AG04449 (cell line): ENCODE measurements at places on chromosomes 1 and 21.

DNA sequence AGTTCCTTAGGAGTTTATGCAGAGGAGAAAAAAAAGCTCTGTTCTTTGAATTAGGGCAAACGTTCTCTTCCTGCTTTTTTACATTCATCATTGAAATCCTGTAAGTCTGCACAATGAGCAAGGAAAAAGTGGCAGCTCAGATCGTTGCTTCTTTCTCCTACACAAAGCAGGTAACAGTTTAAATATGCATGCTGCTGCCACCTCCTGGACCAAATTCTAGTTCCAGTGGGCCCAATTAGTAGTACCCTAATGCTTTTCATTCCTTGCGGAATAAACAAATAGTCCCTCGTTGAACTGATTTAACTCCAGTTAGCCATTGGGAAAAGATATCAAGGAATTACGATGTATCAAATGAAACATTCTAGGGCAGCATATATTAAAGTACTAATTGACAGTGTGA is 20.1 kb downstream of the YTHDF2 start:
- no peak for DNase-seq

- no peak for DNase-seq
These were observed 657 bp upstream of the LIN9 start for GRCh38 chr1:226309398-226310244.

DNA sequence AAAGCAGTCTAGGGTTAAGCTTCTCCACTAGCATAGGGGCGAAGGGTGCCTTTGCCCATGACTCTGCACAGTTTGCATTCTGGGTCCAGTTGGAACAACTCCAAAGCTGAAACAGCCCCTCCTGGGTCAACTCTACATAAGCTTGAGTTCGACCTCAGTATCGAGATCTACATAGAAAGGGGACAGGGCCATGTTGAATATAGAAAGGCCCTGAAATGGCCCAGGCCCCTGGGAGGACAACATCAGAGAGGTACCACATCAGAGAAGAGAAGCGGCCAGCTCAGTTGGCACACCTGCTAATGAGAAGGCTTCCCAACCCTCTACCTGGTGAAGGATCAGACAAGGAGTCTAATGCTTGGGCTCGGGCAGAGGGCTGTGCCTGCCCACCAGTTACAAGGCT is 1.6 kb downstream of the DENND2D start:
- no peak for DNase-seq

- no peak for DNase-seq
These were observed 60.6 kb upstream of the EFHD2 start for GRCh38 chr1:15349133-15349532.

DNA sequence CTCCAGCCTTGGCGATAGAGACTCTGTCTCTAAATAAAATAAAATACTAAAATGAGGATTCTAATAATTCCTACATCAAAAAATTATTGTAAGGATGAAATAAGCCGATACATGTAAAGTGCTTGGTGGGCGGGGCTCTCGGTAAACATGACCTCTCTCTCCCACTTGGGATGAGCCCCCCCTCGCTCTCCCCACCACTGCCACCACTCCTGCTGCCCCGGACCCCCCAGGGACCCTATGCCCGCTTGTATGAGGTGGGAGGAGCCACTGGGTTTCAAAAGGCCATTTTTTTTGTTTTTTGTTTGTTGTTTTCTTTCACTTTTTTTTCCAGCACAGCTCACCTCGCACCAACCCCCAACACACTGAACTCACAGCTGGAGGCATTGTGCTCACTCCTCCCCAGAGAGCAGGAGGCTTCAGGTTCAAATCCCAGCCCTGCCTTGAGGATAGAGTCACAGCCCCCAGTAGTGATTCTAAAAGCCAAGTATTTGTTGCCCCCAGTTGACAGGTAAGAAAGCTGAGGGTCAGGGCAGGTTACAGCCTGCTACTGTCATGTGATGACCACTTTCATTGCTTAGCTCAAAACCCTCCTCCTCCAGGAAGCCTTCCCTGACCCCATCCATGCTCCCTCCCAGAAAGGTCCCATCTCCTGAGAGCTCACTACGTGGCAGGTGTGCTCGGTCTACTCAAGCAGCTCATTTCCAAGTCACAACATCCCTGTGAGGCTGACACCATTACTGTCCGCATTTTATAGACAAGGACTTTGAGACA is 4.2 kb downstream of the SDC3 start:
- DNase-seq, result no peak

- DNase-seq, result no peak
These were observed 2.6 kb downstream of the C1orf116 start for GRCh38 chr1:207029701-207030521.

- DNase-seq, result no peak
These were observed 68.7 kb upstream of the KLHDC7A start for GRCh38 chr1:18411820-18412641.

GRCh38 chr1:55466921-55467320 is 251.8 kb upstream of the USP24 start:
- no peak for DNase-seq

GRCh38 chr1:37954316-37954971 is 7.6 kb upstream of the INPP5B start:
- no peak for DNase-seq

DNA sequence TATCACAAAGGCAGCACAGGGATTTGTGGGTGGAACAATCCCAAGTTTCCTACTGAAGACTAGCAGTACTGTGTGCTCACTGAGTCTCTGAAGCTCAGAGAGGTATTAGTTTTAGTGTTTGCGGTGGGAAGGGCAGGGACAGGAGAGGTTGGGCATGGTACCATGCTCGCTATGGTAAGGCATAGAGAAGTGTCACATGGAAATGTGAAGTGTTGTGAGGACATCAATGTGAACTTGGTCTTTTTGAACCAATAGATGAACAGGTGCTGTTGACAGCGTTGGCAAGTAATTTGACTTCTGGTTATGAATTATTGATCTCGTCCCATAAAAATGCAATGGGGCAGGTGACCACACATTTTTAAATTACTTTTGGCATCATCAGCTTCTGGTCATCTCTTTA is 55.8 kb upstream of the ADAMTS1 start:
- no peak for DNase-seq

GRCh38 chr1:4700801-4701200 is 46.4 kb downstream of the AJAP1 start:
- DNase-seq, result no peak

GRCh38 chr1:227733309-227733705 is 1.8 kb downstream of the JMJD4 start:
- no peak for DNase-seq

DNA sequence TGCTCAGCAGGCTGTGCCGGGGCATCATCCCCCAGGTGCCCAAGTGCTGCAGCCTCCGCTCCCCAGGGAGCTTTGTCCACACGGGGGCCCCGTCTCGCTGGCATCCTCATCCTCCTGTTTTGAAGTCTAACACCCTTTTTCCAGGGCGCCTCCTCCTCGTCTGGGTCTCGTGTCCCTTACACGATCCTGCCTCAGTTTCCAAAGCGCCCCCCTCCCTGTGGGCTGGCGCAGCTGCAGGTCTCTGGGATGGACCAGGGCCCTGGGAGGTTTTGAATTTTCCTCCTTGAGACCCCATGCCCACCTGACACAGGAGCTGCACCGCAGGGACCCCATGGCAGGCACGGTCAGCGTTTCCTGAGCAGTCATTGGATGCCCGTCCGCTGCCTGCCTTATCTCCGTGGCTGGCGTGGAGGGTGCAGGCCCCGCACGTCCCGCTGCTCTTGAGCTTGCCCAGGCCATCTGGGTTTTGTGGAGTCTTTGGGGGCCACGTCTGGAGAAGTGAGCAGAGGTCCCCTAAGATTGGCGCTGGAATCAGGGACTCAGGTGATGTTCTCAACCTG is 37.4 kb upstream of the DIP2A start:
- DNase-seq, result no peak

GRCh38 chr1:184557423-184558347 is 170.9 kb downstream of the C1orf21 start:
- no peak for DNase-seq

DNA sequence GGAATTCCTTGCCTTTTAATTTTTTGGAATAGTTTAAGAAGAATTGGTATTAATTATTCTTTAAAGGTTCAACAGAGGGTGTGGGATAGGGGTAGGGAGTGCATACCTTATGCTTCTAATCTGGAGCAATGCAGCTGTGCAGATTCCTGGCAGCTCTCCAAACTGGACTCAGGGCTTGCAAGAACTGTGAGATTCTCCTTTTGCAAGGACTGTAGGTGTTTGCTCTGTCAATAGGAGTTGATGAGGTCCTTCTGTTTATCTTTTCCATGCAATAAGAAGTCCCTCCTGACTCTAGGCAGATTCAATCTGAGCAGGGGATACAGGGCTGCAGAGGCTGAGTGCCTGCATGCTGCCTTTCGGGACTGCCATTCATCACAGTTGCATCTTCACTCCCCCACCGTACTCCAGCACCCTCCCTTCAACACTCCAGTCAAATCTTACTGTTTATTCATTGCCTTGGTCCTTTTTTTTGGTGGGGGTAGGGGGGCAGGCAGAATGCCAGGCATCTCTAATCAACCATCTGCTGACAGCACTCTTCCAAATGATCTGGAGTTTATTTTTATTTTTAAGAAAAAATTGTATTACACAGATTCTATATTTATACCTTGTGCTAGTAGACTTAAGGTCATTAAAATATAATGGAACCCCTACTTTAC is 122.3 kb downstream of the DISC1 start:
- DNase-seq, result no peak

GRCh38 chr1:149916193-149916897 is 1.3 kb downstream of the SV2A start:
- no peak for DNase-seq

DNA sequence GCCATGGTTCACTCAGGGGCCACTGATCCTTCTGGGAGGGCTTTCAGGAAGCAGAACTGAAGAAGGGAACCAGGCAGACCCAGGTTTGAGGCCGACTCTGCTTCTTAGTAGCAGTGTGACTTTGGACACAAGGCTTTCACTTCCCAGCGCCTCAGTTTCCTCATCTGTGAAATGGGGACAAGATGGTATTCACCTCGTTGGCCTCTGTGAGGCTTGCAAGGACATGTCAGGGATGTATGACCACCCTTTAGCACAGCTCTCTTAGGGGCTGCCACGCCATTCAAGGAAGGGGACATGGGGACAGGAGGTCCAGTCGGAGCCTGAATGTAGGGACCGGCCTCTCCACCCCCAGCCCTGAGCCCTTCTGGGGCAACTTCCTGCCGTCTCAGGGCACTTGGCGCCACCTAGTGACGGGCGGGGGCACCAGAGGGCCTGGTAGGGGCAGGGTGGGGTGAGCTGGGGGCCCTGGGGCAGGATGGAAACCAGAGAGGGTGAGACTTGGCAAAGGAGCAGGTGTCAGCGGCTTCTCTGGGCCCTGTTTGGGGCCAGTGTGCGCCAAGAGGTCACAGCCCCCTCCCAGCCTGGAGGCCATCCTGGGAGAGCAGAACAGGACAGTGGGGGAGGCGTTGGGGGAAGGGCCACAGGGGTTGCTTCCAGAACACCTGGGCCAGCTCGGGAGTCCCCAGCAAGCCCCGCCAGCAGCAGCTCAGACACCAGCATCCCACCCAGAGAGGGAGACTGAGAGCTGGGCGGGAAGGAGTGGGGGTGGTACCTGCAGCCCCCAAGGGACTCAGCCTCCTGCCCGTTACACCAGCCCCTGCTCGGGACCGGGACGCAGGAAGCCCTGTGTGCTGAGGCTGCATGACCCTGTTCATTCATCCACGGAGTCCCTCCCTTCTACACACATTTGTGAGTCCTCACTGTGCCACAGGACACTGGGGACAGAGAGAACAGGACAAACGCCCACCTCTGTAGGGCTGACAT is 102.5 kb upstream of the TARDBP start:
- DNase-seq, result no peak

DNA sequence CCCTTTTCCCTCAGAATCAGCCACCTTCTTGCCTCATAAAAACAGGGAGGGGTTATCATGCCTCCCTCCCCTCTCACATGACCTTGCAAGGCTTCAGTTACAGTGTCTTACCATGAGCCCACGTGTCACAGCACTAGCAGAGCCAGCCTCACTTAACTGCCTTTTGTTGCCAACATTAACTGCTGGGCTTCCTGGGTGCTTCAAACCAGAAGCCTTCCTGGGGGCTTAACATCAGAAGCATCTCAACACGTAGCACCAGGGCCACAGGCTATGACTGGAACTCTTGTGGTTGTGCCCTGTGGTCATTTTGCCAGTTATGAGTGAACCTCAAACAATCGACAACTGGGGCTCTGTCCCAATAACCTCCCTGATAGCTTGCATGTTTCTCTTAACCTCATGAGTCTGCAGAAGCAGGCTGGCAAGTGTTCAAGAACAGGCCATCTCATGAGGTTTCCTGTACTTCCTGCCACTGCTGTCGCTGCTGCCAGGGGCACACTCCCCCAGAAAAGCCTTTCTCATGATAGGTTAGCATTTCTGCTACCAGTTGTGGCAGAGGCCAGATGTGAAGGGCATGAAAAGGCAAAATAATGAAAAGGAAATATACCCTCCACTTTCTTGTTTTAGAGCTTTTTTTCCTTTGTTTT is 132.2 kb downstream of the GLUL start:
- DNase-seq, result no peak

DNA sequence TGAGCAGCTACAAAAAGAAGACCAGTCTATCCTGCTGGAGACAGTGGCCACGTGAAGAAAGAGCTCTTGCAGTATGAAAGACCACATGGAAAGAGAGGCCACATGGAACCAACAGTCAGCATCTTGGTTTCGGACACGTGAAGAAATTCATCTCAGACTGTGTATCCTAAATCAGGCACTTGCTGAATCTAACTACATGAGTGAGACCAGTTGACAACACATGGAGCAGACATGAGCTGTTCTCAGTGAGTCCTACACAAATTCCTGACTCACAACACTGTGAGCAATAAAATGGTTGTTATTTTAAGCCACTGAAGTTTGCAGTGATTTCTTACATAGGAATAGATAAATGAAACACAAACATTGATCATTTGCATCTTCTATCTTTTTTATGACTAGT is 2.4 kb upstream of the TAF1A start:
- DNase-seq, result peak; percentile 12

- DNase-seq, result no peak
These were observed 30.5 kb upstream of the FGGY start for GRCh38 chr1:59266180-59266926.

- DNase-seq, result no peak
These were observed 13.9 kb downstream of the ARID4B start for GRCh38 chr1:235313931-235314678.

DNA sequence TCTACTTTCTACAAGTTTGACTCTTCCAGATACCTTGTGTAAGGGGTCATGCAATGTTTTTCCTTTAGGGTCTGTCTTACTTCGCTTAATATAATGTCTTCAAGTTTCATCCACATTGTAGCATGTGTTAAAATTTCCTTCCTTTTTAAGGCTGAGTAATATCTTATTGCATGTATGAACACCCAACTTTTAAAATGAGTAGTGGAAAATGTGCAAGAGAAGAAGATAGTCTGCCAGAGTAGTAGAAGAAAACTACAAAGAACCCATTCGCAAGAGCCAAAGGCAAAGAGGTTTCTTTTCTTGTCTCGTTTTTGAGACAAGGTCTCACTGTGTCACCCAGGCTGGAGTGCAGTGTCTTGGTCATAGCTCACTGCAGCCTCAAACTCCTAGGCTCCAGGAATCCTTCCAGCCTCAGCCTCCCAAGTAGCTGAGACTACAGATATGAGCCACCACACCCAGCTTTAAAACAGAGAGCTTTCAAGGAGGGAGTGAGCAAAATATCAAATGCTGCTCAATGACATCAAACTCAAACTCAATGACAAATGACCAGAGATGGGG is 9.4 kb downstream of the IL23R start:
- no peak for DNase-seq

GRCh38 chr1:10598389-10598702 is 123.6 kb downstream of the PEX14 start:
- no peak for DNase-seq

- no peak for DNase-seq
These were observed 7.0 kb downstream of the EFNA3 start for GRCh38 chr1:155085504-155086127.

- no peak for DNase-seq
These were observed 378.9 kb downstream of the DUSP10 start for GRCh38 chr1:221363039-221363438.

GRCh38 chr1:43982808-43983207 is 3.8 kb downstream of the B4GALT2 start:
- no peak for DNase-seq
